ENCODE measurements at places on chromosomes 3 and 15. TPM values are rescaled to one million over a fixed set of nuclear protein-coding genes. Genes with fewer than 3 reads are reported as not detected.

- DNase-seq, result no peak
Observed at GRCh38 chr3:156885761-156886160, 59.6 kb downstream of the LEKR1 start.

DNA sequence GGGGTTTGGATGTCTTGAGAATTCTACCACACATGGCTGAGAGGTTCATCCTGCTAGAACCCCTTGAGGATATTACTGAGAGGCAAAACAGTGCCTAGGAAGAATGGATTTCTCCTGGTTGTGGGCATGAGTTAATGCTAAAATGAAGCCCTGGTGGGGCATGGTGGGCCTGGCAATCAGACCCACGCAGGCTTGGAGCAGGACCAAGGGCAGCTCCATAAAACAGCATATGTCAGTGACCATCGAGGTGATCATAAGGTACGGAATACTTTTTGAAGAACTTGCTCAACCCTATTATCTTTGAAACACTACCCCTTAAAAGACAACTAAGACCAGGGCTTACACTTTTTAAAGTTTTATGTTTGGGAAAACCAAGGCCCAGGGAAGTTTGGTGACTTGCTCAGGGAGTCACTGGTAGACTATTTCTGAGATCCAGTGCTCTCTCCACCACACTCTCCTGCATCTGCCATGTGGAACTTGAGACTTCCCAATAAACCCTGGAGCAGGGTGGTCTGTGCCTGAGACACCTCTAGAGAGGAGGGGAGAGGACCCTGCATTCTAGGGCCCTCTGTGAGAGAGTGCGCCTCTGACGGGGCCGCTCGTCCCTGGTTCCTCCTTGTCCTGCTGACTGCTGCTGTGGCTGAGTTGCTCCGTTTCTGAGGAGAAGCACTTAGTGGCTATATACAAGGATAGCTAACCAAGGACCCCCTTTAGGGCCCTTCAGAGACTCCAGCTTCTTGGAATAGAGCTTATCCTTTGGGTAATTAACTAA is 28.0 kb upstream of the TIMP4 start:
- DNase-seq, result no peak

DNA sequence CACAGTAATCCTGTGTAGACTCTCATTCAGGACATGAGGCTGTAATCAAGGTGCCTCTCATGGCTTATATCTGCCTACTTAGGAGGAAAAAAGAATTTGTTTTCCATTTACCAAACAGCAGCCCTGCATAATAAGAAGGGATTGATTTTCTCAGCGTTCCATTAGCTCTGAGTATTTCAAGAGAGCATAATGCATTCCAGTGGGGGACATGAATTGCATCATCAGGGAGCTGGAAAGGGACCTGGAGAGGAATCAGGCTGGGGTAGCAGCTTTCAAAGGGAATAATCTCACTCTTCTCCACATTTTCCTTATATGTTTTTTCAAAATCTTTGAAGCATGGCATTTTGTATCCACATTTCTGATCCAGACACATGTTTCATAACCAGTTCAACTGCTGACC is 150.6 kb upstream of the ANKRD28 start:
- DNase-seq, result no peak

- no peak for DNase-seq
Observed at GRCh38 chr3:41192885-41193284, 6.4 kb upstream of the CTNNB1 start.

GRCh38 chr15:91855684-91856489 is 2.4 kb downstream of the SLCO3A1 start:
- DNase-seq, result peak; percentile 64

DNA sequence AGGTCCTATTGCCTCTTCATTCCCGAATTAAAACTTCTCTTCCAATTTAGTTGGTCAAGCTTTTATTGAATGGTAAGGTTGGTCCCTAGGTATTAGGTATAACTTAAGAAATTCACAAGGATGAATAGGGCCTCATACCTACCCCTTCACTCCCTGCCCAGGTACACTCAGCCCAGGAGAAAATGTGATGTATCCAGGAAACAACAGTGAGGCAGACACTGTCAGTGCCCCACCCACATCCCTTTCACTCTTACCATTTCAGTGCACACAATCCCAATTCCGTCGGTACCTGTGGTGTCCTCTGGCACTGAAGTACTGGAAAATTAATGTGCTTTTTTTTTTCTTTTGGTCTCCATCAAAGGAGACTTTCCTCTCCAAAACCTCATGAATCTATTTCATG is 10.5 kb upstream of the C3orf49 start:
- no peak for DNase-seq

- DNase-seq, result no peak
Observed at GRCh38 chr3:58585994-58586393, 8.8 kb upstream of the FAM107A start.

DNA sequence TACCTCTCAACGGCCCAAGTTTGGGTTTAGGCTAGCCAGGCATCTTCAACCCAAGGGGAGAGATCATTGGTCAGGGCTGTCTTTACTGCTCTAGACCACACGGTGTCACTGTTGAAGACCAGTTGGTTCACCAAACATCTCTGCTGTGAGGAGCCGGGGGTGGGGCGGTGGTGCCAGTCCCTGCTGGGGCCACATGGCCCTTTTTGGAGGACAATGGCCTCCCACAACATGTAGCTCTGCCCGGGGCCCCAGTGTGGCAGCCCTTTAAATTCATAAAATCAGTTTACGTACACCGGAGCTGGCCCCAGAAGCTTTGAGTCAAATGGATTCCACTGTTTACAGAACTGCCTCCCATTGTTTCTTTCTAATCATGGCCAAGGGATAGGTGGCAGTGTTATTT is 19.1 kb upstream of the TM4SF18 start:
- peak; percentile 86 for DNase-seq

GRCh38 chr15:80233581-80233980 is 18.4 kb downstream of the CTXND1 start:
- DNase-seq, result no peak

HYKK gene
- 5.7 TPM for polyA plus RNA-seq

DOCK3 gene
- 0.54 TPM for polyA plus RNA-seq

CLDN1 gene
- polyA plus RNA-seq, result 33.7 TPM
